Activated T-cell treated with anti-CD3 and anti-CD28 coated beads, Interleukin-2, amount 50 U/mL, for 1 hour (primary cell): ENCODE measurements at places on chromosomes 7 and 10.

DNA sequence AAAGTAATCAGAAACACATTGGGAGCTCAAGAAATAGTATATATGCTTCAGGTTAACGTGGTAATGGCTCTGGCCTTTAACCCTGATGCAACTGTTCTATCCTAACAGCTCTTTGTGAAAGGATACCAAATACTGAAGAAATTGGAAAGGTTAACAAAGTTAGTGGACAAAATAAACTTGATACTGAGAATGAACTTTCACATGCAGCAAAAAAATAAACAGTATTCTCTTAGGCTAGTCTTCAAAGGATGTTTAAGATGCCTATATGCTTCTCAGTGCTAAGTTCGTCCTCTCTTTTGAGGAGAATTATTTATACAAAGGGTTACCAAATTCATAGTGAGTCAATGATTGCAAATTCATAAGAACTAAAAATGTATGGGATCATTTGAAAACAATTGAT lies 256.2 kb upstream of the FERD3L start:
- DNase-seq, result no peak

DNA sequence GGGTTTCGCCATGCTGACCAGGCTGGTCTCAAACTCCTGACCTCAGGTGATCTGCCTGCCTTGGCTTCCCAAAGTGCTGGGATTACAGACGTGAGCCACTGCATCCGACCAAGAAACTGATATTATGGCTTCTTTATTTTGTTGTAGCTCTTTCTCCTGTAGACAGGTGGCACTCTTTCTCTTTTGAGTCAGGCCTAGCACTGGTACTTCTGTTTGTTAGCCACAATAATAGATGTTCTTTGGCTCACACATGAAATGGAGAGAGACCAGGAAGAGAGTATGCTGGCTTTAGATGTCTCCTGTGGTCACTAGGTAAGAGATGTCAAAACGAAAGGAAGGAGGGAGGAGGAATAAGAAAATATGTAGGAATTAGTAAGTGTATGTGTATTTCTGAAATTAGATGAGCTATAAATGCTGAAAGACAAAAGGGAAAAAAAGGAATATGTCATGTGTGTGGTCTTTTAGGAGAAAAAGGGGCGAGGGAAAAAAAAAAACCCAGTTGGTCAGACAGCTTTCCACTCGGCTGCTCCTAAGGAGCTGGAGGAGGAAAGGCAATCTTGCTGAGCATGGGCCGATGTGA lies 78.7 kb downstream of the CLEC2L start:
- no peak for DNase-seq

GRCh38 chr10:29057822-29058331 lies 231.0 kb upstream of the LYZL1 start:
- no peak for DNase-seq

- no peak for DNase-seq
Measured at GRCh38 chr10:43814663-43815062, 166.0 kb upstream of the ZNF32 start.

DNA sequence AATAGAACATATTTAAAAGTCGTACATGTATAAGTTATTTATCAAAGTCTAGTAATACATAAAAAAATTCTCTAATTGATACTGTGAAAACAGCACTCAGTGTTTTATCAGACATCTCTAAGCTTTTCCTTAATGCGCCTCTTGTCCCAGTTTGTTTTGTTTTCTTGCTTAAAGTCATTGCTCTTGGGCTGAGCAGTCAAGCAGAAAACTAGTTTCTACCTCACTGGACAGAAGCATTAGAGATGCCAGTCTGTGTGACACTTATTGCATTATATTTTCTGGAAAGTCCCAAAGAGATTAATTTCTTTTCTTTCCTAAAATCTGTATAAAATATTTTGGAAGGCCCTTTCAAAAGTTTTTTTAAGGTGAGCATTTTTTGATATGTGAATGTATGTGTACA lies 236.2 kb downstream of the PCLO start:
- DNase-seq, result no peak

DNA sequence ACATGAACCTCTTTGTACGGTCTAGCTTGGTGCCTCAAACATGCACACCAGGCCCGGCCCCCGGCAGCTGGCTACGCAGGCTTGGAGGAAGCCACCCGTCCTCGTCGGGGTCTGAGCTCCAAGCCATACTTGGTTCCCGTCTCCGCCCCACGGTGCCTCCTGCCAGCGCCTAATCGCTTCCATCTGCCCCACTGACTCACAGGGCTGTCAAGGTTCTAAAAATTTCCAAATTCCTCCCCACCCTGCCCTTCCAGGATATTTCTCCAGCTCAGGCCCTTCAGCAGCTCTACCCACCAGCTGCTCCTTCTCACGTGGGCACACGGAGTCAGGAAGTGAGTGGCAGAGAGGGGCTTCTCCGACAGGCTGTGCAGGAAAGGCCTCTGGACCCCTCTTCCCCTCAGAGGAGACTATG lies 38.8 kb downstream of the TMEM270 start:
- no peak for DNase-seq

DNA sequence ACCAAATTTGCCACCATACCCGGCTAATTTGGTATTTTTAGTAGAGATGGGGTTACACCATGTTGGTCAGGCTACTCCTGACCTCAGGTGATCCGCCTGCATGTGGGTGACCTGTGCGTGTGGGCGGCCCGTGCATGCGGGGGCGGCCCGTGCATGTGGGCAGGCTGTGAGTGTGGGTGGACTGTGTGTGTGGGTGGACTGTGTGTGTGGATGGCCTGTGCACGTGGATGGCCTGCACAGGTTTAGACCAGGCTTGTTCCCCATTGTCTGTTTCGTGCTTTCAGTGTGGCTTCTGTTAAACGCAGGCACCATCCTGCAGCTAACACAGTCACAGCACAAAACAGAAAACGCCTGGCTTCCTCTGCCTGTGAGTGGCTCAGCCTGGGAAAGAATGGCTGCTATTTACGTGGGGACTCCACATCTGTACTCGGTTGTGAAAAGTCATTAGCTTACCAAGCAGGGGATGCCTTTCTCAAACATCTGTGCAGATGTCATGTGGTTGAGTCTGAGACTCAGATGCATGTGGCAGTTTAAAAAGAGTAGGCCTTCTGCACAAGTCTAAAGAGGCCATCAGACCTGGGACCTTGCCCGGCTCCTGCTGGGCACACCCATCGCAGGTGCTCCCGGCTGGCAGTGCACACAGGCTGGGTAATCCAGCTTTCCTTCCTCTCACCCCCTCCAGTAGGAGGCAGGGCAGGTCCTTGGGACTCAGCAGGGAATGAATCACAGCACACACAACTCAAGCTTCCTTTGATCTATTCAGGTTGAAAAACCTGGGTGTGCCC lies 91.6 kb downstream of the COBL start:
- DNase-seq, result no peak

DNA sequence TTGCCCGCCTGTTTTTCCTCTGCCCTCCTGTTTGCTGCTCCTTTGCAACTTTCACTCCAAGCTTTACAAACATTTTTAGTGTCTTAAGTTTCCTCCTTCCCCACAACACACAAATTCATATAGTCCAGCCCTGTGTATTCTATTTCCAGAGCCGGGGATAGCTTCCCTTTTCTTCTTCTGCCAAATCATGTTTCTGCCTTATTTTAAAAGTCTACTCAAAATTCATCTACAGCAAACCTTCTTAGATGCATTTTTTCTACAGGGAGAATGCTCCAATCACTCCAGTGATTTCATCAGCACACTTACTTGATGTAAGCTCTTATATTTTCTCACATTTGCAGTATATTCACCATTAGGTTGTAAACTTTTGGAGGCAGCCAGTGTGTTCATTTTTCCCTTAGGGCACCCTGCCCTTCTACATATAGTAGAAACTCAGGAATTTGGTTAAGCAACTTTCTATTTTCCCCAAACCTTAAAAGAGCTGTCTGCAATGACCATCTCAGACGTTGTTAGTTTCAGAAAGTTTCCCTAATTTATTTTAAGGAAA lies 12.4 kb upstream of the ACTA2 start:
- DNase-seq, result no peak

DNA sequence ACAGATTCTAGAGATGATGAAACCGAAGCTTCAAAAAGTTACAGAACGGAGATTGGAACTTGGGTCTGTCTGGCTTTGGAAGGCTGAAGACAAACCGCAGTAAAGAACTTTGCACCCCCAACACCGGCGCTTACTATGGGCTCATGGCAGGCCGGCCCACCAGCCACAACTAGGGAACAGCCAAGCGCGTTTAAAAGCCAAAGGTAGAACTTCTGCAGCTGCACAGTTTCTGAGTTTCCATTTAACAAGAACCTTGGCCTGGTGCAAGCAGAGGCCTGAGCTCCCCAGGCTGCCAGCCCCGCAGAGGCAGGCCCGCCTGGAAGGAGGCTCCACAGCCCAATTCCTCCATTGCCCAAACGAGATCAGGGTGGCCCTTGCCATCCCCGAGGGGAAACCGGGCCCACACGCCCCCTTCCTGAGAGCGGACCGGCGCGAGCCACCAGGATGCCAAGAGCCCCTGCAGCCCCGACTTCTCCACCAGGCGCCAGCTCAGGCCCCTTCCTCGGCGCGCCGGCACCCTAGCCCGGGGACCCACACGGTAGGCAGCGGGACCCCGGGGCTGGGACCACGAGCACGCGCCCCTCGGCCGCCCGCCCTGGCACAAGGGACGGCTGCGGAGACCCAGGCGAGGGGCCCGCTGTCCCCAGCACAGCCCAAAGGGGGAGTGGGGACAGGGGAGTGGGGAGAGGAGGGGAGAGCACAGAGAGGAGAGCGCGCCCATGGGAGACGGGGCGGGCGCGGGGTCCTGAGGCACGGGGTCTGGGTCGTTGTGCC lies 566 bp downstream of the MAD1L1 start:
- no peak for DNase-seq

DNA sequence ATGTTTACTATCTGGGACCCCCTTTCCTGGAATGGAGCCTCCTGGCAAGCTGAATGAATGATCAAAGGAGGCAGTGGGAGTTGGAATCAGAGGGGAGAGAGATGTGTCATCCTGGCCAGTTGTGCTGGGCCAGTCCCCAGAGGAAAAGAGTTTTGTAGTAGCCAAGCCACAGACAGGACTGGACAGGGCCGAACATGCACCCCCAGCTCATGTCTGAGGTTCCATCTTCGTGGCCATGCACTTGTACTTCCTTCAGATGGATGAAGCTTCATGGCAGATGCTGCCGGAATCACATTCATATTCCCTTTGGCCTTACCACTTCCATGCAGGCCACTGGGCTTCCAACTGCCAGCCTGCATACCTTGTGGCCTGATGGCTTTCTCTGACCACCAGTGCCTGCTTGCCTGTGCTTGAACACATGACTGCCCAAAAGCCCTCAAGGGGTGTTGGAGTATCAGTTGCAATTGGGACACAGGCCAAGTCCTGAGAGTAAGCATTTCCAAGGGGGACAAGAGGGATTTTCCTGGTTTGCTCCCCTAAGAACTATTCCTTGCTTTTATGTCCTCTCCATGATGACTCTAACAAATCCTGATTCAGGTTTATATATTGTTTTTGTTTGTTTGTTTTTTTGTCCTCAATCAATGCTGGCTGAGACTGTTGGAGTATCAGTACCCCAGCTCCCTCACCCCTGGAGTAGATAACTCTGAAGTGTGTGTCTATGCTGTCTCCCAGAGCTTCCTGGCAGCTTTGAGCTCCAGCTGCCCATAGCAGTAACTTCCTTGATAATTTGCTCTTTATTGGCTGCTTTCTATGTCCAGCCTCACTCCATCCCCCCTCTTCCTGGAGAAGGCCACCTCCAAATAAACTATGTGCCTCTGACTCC lies 63.6 kb downstream of the TMEM130 start:
- DNase-seq, result no peak

DNA sequence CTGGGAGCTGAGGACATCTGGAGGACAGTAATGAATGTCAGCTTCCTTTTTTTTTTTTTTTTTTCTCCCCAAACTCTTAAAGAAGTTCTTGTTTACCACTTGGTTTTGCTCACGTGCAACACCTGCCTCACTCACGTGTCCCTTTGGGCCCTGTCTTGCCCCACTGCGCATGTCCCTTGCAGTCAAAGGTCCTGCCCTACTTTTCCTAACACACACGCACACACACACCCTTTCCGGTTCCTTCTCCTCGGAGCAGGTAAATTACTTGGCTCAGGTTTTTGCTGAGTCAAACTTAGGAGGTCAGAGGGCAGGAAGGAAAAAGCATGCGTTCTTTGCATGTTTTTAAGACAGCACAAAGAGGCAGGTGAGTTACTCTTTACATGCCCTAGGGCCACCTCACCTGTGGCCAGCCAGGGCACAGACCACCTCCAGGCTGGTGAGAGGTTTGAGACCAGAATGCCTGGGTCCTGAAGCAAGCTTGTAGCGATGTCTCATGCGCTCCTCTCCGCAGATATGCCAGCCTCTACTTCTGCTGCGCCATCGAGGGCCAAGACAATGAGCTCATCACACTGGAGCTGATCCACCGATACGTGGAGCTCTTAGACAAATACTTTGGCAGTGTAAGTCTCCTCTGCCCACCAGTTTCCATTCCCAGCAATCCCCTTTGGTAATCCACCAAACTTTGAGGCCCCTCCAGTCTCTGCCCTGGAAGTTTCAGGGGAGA lies 2.8 kb downstream of the AP1S1 start:
- DNase-seq, result no peak

DNA sequence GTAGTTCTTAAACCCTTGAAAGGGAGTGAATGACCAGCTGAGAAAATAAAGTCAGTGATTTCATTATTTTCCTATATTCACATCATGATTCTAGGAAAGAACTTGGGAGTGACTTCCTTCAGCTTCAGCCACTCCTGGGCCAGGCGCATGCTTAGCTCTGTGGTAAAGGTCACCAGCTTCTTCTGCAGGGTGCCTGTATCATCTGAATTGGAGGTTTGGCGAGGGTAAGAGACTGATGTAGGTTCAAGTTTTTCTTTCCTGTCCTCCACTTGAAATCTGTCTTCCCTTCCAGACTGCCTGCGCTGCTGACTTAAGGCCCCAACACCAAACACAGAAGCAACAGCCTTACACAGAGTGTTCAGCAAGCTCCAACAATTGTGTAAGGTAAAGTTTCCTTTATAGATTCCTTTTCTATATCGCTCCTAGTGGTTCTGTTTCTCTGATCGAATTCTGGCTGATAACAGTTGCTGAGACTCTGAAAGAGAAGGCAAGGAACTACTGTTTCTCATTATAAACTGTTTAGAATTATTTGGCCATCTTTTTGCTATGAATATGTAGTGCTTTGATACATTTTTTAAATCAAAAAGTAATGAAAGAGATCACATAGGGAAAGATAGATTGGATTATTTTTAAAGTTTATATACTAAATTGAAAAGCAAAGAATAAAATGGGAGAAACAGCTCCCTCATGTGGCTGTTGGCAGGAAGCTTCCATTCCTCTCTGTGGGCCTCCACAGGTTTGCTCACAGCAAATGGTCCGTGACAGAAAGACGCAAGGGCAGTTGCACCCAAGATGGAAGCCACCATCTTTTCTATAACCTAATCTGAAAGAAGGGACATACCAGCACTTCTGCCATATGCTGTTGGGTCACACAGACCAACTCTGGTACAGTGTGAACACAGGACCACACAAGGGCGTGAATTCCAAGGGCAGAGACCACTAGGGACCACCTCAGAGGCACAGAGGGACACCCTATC lies 14.0 kb downstream of the GATAD1 start:
- DNase-seq, result no peak

DNA sequence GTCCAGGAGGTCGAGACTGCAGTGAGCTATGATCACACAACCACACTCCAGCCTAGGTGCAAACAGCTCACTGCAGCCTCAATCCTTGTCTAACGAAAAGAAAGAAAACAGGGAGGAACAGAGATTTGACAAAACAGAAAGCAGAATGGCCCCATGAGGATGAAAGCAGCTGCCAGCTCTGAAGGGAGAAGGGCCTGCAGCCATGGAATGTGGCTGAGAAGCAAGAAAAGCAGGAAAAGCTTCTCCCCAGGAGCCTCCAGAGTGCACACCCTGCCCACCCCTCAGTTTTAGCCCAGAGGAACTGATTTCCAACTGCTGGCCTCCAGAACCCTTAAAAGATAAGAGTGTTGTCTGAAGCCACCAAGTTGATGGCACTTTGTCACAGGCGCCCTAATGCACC lies 13.0 kb downstream of the ESYT2 start:
- DNase-seq, result no peak
